Tongue (tissue), 3 donors: ENCODE measurements at places on chromosomes 16 and 17.
A peak's percentile ranks its signal among the peaks of the same experiment; 100 is the strongest.

GRCh38 chr17:50830994-50831393 is 4.4 kb upstream of the WFIKKN2 start:
- DNase-seq: peak; percentile 87

DNA sequence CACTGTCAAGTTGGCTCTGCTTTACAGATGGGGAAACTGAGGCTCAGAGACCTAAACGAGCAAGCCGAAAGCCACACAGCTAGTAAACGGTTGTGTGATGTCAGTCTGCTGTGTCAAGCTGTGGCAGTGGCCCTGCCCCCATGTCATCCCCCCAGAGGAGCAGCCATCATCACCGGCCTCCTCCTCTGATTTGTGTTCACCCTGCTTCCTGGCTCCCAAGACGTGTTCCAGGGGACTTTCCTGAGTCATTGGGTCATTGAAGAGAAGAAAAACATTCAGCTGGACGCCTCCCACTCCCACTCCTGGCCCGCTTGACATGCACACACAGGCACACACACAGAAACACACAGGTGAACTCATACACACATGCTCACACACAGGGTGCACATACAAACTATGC is 54.0 kb upstream of the CIBAR2 start:
- DNase-seq: no peak

DNA sequence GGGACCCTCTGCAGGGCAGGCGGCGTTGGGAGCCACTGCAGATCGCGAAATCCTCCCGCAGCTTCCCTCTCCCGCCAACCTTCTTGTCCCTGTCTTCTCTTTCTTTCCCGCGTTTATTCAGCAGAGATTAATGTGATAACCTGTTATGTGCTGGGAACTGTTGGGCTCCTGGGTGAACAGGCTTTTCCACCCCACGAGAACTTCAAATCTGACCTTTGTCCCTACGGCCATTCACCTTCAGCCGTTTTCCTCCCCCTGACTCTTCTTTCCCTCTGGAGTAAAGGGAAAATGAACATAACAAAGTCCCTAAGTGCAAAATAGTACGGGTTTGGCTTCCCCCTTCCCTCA is 15.2 kb upstream of the KPNA2 start:
- no peak for DNase-seq

DNA sequence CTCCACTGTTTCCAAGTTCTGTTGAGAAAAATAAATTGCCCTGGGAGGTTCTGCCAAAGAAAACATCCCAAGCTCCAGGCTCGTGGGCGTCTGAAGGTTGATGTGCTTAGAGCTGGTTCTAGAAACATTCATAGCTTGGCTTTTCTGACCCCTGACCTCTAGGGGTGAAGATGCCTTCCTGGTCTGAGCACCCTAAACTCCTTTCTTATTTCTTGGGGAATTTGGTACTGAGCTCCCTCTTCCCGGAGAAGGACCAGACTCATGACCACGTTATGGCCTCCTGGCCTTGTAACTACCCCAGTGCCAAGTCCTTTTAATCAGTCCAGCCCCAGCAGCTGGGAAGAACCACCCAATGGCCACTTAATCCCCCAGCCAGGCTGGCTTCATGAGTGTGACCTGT is 66.4 kb downstream of the MYH11 start:
- no peak for DNase-seq

GRCh38 chr16:67518676-67519075 is 10.0 kb upstream of the RIPOR1 start:
- DNase-seq: no peak

DNA sequence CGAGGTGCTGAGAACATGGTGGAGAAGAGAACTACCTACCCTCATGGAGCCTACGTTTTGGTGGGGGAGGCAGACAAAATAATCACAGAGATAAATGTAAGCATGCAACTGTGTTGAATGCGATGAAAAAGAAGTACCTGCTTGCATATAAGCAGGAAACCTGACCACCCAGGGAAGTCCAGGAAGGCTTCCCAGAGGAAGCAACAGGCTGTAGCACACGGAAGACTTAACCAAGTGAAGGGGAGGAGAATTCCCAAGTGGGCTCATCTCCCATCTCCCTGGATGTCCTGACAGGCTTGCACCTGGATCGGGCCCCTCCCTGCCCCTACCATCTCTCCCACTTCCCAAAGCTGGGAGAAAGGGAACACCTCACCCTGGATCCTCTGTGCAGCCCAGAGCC is 2.0 kb downstream of the SCRN2 start:
- no peak for DNase-seq

DNA sequence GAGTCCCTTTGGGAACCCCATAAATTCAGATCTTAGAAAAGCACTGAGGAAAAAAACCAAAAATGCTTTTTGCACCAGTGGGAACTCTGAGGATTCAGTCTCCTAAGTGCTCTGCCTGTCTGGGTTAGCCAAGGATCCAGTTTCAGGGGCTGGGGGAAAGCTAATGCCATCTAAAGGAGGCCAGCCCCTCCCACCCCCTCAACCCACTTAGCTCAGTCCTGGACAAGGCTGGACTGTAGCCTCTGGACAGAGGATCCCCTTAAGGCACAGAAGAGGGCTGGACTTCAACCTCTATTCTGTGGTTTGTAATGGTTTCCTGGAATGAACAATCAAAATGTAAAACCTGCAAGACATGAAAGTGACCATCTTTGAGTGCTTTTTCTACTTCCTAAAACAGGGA is 356.1 kb upstream of the ZFHX3 start:
- no peak for DNase-seq

DNA sequence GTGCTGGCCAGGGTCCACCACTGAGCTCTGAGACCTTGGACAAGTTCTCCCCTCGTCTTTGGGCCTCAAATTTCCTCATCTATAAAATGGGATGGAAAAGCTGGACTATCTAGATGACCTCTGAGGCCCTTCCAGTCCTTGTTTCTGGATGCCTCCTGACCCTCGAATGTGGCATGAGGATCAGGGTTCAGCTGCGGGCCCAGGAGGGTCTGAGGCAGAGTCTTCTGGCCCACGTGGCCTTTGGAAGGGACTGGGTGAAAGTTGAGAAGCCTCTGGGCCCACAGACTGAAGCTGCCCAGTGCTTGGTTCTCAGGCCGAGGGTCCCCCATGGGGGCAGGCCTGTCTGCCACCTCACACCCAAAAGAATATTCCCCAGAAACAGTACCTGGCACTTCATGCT is 16.9 kb upstream of the MRPS23 start:
- DNase-seq: no peak

GRCh38 chr17:30920683-30921543 is 832 bp upstream of the ADAP2 start:
- DNase-seq: no peak

GRCh38 chr17:33210285-33210684 is 82.8 kb downstream of the ASIC2 start:
- no peak for DNase-seq

DNA sequence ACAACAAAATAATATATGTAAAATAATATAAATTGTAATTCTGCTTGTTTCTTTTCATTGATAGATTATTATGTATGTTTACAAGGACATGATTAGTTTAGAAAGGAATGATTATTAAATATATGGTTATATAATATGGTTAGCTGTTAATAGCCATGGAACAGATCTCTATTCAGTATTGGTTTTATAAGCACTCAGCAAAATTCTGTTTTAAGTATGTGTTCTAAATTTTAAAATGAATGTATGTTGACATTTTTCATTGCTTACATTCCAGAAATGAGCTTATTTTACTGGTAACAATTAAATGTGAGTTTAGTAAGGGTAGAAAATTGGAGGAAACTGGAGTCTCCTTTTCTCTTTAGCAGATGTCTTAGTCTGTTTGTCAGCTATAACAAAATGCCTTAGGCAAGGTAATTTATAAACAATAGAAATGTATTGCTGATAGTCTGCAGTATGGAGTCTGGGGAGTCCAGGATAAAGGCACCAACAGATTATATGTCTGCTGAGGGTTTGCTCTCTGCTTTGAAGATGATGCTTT is 45.4 kb downstream of the NFAT5 start:
- no peak for DNase-seq

DNA sequence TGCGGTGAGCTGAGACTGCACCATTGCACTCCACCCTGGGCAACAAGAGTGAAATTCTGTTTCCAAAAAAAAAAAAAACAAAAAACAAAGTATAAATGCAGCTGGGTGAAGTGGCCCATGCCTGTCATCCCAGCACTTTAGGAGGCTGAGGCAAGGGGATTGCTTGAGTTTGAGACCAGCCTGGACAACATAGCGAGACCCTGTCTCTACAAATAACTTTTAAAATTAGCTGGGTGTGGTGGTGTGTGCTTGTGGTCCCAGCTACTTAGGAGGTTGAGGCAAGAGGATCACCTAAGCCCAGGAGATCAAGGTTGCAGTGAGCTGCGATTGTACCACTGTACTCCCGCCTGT is 10.1 kb upstream of the STX4 start:
- DNase-seq: no peak

DNA sequence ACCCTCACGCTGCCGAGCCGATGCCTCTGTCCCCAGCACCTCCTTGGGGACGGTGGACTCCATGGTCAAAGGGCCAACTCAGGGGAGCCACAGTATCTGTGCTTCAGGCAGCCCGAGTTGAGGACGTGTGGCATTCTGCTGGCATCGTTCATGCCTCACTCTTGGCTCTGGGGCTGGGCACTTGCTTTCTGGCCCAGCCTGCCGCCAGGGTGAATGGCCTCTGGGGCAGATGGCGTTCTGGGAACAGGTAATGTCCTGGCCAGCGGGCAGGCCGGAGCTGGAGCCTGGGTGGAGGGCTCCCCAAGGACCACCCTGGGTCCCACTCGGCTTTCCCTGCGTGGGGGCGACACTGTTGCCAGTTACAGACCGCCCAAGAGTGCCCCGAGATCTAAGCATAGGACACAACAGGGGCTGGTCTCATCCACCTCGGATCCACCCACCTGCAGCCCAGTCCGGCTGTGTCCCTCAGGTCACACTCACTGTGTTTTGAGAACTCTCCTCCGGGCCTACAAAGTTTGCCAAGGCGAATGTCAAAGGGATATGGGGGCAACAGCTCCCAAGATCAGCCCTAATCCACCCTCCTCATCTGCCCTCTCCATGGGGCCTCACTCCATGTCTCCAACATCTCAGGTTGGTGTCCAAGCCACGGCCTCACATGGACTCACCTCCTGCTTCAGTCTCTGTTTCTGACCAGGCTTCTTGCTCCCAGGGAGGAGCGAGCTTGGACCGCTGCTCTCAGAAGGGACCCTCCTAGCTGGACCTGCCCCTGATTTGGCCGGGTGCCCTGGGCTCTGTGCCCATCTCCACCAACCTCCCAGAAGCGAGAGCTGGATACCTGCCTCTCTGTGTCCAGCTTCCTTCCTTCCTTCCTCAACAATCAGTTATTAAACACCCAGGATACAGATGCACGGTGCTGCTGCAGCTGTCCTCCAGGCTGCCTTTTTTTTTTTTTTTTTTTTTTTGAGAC is 60.8 kb downstream of the TMEM235 start:
- DNase-seq: no peak

GRCh38 chr17:72470121-72470705 is 349.4 kb downstream of the SOX9 start:
- no peak for DNase-seq

DNA sequence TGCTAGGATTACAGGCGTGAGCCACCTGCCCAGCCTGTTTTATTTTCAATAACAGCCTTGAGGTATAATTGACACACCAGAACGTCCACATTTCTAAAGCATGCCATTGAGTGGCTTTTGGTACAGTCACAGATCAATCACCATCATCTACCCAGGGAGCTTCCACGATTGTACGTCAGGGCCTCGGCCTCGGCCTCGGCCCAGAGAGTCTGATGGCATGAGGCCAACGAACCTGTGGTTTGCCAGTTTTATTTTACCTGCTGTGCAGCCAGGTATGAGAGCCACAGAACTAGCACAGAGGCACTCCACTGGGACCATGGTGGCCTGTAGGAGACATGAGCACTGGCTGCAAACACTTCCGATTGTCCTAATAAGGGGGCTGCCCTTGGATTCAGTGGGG is 8.3 kb downstream of the UBALD1 start:
- DNase-seq: no peak

GRCh38 chr16:48556913-48557351 is 53.0 kb downstream of the N4BP1 start:
- DNase-seq: no peak

- DNase-seq: no peak
These were observed 8.4 kb downstream of the AIPL1 start for GRCh38 chr17:6426356-6427101.

DNA sequence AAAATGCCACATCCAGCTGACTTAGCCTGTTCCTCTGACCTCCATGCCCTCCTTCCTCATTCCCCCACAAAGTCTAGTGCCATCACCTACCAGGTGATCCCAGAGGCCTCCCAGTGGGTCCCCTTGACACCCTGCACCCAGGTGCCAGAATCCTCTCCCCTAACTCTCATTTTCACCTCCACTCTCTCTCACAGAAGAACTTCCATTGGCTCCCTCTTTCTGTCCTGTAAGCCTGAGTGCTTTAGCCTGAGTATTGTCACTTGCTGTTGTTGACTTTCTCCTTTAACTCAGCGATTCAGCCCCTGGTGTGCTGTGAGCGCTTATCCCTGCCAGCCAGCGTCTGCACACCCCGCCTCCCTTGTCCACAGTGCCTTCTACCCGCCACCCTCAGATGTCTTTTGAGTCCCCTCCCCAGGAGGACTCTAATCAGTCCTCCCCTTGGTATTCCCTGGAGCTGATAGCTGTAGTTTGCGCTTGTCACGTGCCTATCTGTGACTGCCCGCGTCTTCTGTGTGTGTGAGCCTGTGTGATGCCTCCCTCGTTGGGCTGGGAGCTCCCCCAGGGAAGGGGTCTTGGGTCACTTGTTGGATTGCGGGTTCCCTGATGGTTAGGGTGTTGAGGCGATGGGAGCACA is 31.9 kb downstream of the ARHGAP23 start:
- no peak for DNase-seq

DNA sequence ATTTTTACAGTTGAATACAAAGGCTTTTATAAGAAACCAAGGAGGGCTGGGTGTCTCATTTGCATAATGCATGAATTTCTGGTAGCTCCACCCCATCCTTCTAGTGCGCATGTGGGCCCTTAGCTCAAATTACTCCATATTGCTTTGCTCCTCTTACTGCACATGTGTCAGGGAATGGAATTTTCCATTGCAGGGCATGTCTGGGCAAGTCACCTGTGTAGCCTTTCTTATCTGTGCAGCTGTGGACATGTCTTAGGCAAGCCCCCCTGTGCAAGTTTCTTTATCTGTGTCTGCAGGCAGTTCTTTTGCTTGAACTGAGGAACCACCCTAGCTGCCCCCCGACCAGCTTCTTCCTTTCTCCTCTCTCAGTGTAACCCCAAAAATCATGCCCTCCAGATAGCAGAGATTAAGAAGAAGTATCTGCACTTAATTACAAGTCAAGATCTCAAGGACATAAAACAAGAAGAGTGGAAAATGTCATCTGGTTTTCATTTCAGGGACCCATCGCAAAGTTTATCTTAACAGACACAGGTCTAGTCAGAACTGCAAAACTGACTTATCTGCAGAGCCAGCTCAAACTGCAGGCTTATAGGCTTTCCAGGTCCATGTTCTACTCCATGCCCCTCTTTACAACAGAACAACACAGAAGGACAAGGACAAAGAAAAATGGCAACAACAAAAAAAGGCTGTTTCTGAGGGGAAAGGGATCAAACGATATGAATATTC is 137.9 kb upstream of the HS3ST4 start:
- no peak for DNase-seq

GRCh38 chr16:57508035-57508425 is 21.7 kb upstream of the DOK4 start:
- DNase-seq: no peak

GRCh38 chr17:42709561-42709960 is 27.2 kb downstream of the CNTNAP1 start:
- DNase-seq: no peak
